ENCODE measurements at places on chromosomes 1 and 21.

GRCh38 chr1:1037366-1038327 is 17.7 kb downstream of the AGRN start:
- no peak for DNase-seq

DNA sequence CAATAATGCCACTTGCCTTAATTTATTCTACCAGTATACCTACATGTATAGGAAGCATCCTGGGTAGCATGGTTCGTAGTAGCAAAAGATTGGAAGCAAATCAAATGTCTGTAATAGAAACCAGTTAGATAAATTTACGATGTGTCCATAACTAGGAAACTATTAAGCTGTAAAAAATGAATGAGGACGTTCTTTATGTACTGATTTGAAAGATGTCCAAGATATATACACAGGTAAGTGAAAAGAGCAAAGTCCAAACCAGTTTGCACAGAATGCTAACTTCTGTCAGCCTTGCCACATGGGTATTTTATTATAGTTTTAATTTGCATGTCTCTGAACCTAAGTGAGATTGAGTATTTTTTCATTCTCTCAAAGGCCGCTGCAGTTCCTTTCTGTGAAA is 251.8 kb upstream of the IRF2BP2 start:
- no peak for DNase-seq

DNA sequence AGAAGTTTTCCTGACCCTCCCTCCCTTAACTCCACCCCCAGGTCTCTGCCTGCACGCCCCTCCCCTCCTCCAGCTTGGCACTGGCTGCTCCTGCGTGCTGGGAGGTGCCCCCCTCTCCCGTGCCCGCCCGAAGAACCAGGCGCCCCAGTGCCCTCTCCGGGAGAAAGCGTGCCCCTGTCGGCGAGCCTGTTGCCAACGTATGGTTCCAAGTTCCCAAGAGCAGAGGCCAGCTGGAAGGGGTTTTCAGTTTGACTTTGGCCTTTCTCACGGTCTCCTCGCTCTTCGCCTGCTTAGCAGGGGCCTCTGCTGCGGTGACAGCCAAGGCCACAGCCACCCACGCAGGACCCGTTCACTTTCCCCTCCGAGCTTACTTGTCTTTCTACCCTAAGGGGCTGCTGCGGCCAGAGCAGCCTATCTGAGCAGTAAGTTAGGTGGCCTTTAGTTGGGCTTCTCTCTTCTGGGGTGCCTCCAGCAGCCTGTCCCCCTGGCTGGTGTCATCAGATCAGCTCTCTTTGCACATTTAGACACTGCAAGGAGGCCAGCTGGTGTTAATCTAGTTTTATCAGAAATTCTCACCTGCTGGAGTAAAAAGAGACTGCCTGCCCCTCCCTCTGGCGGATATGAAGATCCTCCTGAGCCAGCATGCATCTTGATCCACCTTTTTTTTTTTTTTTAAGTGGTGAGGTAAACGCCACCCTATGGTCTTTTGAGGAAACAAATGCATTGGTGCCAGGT is 1.5 kb downstream of the STUM start:
- DNase-seq = peak; percentile 10

DNA sequence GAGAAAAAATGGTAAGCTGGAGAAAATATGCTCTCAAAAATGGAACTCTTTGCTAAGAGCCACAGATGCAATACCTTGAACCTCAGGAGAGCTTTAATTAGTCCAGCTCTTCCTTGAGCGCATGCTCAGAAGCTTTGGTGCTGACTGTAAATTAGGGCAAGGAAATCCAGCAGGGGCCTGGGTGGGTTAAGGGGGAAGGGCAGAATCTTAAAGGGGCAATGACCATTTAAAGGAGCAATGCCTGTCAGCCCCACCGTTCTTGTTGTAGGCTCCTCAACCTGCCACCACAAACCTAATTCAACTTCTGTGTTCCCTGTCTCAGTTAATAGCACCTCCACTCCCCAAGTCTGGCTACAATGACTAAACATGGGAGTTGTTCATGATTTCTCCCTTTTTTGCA is 6.8 kb upstream of the SLC22A15 start:
- DNase-seq = no peak

- no peak for DNase-seq
Measured at GRCh38 chr1:91651243-91651642, 150.6 kb downstream of the CDC7 start.

DNA sequence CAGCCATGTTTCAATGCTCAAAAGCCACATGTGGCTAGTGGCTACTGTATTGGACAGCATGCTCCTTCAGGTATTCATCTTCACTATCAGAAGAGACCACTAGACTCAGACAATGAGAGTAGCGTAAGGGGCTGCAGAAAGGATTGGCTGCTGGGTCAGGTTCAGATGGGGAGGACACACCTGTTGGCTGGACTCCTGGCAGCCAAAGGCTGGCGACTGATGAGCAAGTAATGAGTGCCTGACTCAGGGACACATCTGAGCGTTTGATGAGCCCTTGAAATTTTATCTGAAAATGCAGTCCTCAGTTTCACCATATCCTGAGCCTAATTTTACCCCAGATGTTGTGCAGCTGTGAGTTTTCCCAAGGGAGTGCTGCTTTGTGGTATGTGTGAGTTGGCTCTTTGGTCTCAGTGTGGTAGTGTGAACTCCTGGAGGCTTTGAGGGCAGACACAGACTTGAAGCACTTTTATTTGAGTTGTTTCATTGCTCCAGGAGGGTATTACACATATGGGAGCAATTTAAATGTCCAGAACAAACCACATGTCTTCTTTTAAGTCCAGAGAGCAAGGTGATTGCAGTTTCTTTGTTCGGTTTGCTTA is 9.6 kb downstream of the ST6GALNAC3 start:
- no peak for DNase-seq

DNA sequence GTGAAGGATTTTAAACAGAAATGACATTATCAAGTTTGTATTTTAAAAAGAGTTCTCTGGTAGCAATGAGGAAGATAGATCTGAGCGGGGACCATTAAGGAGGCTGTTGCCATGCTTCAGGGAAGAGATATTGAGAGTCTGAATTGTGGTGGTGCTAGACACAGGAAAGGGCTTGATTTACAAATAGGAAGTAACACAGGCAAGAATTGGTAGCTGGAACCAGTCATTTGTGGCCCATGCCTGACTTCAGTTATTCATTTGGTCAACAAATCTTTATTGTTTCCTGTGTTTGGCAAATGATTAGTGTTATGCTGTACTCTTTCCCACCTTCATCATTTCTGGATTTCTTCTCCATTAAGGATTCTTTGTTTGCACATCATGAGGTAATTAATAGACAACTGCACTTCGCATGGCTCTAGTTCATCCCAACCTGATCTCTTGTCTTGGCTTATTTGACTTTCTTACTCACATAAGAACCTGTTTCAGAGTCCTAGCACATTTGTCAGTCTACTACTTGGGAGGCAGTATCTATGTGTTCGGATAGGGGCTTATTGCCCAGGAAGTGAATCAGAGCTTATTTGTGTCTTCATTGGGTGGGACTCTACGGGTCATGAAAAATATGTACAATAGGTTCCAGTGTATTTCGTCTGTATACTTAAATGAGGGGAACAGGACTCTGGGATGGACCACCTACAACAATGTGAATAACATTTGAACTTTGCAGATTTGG is 32.3 kb downstream of the EEIG2 start:
- DNase-seq = no peak

- peak; percentile 14 for DNase-seq
Measured at GRCh38 chr1:181479137-181479745, 4.1 kb upstream of the CACNA1E start.

GRCh38 chr1:107546576-107546975 is 405.7 kb downstream of the NTNG1 start:
- DNase-seq = no peak

DNA sequence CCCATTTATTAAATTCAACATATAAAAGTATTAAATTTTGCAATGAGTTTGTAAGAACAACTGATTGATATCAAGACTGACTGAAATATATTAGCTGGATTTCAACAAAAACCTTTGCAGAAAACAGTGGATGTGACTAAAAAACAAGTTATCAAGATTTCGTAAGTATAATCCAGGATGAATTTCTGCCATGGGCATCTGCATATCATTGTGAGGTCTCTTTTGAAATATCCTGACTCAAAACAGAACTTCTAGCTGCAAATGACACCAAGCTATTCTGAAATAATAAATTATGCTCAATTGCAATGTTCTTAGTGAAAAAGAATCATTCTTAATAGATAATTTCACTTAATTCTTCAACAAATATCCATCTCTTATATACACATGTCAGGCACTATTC is 52.6 kb downstream of the CD34 start:
- no peak for DNase-seq

DNA sequence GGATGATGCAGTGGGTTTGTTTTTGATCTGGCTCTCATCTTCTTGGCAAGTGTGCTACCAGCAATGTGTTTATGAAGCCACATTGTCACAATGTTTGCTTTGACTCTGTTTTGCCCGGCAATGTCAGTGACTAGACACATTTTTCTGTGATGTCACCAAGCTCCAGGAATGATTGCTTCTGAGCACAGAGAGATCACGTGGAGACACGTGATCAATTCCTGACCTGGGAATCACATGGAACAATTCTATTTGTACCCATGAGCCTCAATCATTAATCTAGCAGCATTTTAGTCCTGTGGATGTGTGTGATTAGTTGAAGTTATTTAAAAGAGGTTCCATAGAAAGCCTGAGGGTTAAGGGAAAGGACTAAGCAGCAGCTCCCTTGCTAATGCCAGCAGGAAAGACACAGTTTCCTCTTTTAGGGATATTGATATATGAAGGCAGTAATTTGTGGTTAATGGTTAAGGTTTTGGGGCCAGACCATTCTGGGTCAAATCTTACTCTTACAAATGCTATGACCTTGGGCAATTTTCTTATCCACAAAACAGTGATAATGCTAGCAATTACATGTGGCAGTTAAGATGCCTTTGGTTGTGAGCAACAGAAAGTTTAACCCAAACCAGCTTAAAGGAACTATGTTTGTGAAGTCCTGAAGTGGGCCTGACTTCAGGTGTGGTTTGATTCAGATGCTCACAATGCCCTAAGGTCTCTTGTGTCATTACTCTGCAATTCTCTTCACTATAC is 59.0 kb downstream of the FASLG start:
- no peak for DNase-seq

GRCh38 chr21:41010101-41010435 is 157.9 kb upstream of the BACE2 start:
- no peak for DNase-seq

GRCh38 chr1:95865769-95866168 is 631.8 kb downstream of the RWDD3 start:
- no peak for DNase-seq

DNA sequence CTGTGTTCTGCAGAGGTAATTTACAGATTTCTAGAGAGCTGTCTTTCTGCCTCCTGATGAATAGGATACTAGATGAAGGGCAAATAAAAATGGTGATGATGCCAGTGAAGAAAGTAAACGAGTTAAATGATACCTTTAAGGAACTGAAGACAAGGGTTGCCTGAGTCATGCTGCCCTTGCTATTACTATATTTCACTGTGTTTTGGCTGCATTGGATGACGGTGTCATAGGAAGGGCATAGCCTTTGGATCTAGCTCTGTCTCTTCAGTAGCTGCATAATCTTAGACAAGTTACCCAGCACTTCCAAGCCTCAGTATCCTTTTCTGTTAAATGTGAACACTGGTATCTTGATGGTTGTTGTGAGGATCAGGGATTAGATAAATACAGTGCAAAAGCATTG is 131.5 kb upstream of the FGGY start:
- DNase-seq = no peak

GRCh38 chr1:162617513-162617912 is 14.8 kb upstream of the DDR2 start:
- DNase-seq = no peak

- DNase-seq = no peak
Measured at GRCh38 chr1:52738893-52739292, 12.6 kb downstream of the ZYG11B start.

DNA sequence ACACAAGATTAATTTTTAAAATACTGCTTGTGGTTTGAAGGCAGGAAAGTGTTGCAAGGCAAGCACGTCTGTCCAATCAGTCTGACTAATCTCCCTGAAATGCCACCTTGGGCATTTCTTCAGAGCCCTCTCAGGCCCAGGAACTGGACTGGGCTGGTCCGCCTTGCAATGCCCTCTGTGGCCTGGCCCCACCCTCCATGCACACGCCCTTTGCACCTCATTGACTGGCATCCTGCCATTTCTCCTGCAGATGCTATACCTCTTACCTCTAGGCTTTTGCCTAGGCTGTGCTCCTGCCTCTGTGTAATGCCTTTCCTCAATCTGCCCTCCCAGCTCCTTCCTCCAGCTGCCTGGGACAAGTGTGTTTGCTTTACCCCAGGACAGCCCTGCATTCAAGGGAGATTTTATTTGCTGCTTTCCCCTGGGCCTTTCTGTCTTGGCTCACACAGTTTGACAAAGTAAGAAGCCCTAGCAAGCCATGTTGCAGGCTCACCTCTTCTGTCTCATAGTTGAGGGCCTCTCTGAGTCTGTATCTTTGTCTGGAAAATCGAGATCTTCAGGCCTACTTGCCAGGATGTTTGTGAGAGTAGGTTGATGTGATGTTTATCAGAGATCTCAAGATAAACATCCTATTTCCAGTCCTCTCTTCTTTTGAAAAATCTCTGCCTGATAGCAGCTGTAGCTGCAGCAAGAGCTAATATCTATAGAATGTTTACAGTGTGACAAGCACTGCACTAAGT is 149.2 kb upstream of the JUN start:
- no peak for DNase-seq

DNA sequence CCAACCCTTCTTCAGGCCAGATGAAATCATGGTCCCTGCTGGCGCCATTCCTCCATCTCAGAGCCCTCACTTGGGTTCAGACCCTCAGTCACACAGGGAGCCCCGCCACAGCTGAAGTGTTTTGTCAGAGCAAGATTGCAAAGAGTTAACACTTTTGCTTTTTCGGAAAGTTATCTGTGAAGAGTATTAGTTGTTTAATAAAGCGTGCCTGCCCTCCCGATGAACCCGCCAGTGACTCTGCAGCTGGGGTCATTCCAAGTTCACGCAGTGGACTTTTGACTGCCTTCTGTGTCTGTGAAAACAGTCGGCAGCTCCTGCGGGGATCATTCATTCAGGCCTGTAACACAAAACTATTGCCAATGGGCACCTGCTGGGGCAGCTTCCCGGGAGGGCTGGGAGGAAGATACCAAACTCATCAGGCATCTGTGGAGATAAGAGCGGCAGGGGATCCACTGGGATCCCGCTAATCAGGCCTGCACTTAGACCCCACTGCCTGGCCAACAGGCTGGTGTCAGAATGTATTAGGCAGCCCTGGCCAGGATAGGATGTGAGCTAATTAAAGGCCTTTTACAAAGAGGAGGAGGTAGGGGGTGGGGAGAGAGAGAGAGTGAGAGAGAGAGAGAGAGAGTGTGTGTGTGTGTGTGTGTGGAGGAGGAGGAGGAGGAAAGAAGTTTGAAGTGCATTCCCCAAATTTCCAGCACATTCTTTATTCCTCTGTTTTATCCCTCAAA is 184.5 kb downstream of the DHRS3 start:
- no peak for DNase-seq
